ENCODE measurements at places on chromosomes 1 and 21.

DNA sequence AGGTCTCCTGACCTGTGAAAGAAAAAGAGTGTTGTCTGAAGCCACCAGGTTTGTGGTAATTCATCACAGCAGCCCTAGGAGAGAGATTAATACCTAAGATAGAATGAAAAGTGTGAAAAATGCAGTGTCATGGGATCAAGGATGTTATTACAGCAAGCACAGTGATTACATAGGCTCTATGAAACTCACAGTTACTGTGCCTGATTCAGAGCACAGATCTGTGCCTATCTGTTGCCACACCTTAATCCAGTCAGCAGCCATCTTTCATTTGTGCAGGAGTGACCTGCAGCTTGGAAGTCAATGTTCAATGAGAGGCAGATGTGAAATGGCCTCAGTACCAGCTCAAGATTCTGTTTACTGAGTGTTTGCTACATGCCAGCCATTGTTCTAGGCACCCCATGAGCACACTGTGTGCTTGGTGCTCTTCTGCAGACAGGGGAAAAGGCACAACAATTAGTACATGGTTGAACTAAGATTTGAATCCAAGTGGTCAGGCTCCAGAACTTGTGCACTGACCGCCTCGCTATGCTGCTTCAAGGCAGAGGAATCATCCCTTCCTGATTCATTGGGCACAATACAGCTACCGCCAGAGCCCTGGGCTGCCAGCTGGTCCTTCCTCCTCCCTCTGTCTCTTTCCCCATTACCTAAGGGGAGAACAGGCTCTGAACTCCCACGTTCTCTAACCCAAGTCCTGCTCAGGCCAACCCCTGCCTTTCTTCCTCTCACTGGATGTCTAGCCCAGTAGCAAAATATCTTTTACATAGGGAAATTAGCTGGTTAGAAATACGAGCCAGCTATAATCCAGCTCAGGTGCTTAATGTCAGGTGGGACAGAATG is 56.3 kb upstream of the NEK2 start:
- no peak for DNase-seq

- no peak for DNase-seq
These were observed 52.1 kb downstream of the STYXL2 start for GRCh38 chr1:167145965-167146364.

GRCh38 chr1:205592443-205593003 is 39.3 kb downstream of the ELK4 start:
- no peak for DNase-seq

DNA sequence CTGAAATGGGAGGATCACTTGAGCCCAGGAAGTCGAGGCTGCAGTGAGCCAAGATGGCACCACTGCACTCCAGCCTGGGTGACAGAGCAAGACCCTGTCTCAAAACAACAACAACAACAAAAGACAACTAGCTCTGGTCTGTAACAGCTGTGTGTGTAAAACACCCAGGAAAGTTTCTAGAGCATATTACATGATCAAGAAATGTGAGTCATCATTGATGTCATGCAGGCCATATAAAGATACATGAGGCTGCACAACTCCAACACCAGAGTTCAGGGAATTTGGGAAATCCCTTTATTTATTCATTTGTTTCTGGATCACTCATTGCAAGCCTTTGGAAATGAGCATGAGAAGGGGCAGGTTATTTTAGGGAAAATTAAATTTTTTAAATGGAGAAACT is 50.3 kb upstream of the CTPS1 start:
- DNase-seq, result no peak

DNA sequence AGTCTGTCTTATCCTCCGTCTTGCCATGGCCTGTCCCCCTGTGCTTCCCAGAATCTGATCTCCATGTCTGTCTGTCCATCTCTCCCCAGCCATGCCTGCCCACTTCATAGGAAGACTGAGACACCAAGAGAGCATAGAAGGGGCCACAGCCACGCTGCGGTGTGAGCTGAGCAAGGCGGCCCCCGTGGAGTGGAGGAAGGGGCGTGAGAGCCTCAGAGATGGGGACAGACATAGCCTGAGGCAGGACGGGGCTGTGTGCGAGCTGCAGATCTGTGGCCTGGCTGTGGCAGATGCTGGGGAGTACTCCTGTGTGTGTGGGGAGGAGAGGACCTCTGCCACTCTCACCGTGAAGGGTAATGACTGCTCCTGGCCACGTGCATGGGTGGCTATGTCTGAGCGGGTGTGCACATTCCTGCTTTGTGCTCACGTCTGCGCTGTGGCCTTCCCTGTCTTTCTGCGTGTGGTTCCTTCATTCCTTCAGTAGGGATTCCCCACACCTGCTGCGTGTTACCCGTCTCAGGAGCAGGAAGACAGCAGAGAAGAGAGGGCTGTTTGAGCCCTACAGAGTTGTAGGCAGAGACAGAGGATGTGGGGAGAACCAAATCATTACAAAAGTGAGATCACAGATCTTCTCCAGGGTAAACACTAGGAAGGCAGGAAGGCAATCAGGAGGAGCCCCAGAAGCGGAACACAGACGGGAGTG is 80.8 kb downstream of the OBSCN start:
- no peak for DNase-seq

GRCh38 chr1:223825767-223826748 is 19.7 kb downstream of the TP53BP2 start:
- DNase-seq, result no peak
